ENCODE measurements at places on chromosomes 6 and 20.

DNA sequence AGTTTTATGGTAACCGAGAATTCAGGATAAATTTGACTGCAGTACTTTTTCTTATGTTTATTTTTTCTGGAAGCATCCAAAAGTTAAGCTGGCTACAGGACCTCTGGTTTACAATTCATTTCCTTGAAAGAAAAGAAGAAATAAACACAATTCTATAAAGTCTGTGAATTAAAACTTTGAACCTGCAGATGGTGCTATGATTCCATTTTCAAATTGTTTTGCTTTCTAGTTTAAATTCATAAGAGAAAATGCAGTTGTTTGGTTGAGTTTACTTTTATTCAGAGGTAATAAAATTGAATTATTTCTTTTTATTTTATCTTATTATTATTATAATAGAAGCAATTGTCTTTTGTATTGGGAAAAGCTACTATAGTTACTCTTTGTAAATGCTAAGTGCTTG, 1.8 kb upstream of the VIP start:
- peak; percentile 0 for DNase-seq

GRCh38 chr6:133827766-133828165, 61.1 kb upstream of the TCF21 start:
- no peak for DNase-seq

DNA sequence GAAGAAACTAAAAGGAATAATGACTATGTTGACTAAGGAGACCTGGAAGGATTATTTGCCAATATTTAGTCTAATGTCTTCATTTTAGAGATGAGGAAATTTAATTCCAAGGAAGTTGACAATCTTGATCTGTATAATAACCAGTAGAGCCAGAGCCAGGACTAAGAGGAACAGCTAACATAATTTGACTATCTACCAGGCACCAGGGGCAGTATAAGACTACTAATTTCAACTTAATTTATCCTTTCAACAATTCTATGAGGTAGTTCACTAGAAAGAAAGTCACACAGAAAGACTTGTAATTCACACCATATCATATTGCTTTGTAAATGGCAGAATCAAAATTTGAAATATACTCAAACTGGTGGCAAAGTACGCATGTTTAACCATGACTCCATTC, 273.0 kb upstream of the STXBP5 start:
- no peak for DNase-seq

DNA sequence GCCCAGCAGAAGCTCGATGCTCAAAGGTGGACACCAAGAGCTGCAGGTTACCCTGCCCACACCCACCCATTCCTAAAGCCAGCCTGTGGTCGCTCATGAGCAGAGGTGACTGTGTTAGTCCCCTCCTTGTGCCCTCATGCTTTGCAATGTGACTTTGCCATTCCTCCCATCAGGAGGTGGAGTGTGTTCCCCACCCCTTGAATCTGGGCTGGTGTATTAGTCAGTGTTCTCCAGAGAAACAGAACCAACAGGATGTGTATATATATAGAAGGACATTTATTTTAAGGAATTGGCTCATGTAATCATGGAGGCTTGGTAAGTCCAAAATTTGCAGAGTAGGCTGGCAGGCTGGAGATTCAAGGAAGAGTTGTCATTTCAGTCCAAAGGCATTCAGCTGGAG, 54.4 kb upstream of the RNF24 start:
- DNase-seq, result no peak

DNA sequence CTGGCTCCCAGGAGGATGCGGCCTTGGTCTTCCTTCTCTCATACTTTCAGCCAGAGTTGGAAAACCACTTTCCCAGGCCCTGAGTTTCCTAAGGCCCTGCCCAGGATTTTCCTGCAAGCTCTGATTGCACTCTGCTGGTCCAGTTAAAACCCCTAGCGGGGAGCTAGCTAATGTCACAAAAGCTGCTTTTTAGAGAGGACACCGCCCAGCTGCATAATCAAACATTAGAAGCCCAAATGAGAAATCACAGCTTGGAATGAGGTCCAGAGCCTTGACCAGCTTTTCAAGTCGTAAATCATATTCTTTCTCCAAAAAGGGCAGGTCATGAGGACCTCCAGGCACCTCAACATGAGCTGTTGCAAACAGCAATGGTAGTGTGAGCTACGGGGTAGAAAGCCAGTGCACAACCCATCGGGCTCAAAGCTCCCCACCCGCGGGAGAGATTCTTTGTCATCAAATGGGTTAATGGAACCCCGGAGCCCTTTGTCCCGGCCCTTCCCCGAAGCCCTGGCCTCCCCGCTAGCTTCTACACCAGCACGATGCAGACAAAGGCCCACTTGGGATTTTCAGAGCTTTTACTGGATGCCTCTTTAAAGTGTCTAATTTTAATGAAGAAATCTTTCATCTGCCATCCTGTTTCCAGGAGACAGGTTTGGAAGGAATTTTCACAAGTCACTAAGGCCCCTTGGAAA, 134.0 kb downstream of the SCML4 start:
- DNase-seq, result no peak

DNA sequence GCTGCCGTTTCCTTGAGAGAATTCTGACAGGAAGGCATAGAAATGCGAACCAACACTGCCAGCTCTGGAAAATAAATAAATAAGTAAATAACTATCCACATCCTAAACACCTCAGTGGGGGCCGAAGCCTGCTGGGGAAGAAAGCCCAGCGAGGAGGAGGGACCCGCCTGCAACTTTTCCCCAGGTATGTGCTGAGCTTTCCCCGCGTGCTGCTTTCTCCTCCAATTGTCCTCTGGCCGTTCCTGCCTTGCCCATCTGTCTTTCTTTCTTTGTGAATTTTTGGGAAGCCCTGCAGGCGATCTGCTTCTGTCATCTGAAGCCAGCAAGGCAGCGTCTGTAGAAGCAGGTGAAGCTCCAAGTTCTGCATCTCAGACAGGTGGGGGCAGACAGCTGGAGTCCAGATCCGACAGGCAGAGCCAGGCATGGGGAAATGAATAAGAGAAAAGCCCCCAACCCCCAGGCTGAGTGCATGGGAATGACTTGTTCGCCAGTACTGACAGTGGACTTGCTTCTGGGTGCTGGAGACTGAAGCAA, 49.2 kb upstream of the IL17A start:
- no peak for DNase-seq

- no peak for DNase-seq
These were observed 8.1 kb upstream of the DDR1 start for GRCh38 chr6:30876039-30876730.

- no peak for DNase-seq
These were observed 176.1 kb upstream of the HDDC2 start for GRCh38 chr6:125477844-125478243.

GRCh38 chr6:143215771-143216170, 155.1 kb downstream of the AIG1 start:
- DNase-seq, result no peak

DNA sequence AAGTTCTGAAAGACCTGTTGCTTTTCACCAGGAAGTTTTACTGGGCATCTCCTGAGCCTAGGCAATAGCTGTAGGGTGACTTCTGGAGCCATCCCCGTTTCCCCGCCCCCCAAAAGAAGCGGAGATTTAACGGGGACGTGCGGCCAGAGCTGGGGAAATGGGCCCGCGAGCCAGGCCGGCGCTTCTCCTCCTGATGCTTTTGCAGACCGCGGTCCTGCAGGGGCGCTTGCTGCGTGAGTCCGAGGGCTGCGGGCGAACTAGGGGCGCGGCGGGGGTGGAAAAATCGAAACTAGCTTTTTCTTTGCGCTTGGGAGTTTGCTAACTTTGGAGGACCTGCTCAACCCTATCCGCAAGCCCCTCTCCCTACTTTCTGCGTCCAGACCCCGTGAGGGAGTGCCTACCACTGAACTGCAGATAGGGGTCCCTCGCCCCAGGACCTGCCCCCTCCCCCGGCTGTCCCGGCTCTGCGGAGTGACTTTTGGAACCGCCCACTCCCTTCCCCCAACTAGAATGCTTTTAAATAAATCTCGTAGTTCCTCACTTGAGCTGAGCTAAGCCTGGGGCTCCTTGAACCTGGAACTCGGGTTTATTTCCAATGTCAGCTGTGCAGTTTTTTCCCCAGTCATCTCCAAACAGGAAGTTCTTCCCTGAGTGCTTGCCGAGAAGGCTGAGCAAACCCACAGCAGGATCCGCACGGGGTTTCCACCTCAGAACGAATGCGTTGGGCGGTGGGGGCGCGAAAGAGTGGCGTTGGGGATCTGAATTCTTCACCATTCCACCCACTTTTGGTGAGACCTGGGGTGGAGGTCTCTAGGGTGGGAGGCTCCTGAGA, at the start of gene HFE:
TSS of gene HFE (plus strand) at position 146 of the 832 bp plus-strand sequence. CDS start at position 158, 12 bp downstream.
- DNase-seq, result peak; percentile 38

DNA sequence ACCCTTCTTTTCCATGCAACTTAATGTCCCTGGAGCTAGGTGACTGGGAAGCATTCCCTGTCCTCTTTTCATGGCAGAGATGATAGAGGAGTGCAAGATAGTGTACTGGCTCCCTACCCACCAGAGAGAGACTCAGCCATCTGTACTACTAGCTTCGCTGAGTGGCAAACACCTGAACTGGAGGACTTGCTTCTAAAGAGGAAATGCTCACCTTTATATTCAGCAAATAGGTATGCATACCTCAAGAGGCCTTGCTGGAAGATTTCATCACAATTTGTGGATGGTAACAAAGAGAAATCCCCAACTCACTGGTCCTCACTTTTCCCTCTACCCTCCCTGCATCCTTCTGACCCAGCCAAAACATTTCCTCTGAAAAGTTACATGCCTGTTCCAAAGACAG, 124.1 kb downstream of the FOXA2 start:
- no peak for DNase-seq

DNA sequence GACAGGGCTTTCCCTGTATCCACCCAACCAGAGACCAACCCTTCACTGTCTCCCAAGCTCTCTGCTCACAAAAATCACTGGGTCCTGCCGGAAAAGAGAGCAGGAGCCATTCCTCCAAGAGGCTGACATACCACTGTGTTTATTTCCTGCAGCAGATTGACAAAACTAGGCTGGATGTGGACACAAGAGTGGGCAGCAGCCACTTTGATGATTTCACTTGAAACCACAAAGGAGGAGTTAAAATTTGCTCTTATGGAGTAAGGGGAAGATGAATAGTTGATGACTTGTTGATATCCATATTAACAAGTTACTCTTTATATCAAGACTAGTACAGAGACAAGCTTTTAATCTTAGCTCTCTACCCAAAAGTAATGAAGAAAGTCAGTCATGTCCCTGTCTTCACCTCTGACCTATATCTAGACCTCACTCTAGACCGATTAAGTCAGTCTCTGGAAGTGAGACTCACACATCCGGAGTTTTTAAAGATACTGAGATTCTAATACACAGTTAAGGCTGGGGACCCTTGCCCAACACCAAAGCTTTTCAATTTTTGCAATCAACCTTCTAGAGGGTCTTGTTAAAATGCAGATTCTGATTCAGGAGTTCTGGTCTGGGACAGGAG, 73.8 kb downstream of the SCML4 start:
- DNase-seq, result no peak

GRCh38 chr6:164507206-164507940, 802.0 kb downstream of the C6orf118 start:
- DNase-seq, result no peak

DNA sequence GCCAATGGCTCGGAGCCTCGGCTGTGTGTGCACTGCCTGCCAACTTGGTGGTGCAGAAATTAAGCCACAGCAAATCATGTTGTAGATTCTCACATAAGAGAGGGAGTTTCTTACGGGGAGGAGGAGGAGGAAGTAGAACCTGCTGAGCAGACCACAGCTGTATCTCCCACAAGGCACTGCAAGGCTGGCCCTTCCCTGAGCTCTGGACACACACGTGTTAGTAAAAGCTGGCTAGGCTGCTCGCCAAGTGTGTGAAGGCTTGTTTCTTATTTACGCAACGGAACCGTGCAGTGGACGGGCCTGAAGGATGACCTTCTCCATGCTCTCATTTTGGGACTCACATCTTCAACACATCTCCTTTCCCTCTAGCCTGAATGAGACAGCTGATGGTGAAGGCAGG, 15.7 kb upstream of the QKI start:
- DNase-seq, result no peak

GRCh38 chr6:141169419-141169818, 963.3 kb upstream of the GJE1 start:
- DNase-seq, result no peak

DNA sequence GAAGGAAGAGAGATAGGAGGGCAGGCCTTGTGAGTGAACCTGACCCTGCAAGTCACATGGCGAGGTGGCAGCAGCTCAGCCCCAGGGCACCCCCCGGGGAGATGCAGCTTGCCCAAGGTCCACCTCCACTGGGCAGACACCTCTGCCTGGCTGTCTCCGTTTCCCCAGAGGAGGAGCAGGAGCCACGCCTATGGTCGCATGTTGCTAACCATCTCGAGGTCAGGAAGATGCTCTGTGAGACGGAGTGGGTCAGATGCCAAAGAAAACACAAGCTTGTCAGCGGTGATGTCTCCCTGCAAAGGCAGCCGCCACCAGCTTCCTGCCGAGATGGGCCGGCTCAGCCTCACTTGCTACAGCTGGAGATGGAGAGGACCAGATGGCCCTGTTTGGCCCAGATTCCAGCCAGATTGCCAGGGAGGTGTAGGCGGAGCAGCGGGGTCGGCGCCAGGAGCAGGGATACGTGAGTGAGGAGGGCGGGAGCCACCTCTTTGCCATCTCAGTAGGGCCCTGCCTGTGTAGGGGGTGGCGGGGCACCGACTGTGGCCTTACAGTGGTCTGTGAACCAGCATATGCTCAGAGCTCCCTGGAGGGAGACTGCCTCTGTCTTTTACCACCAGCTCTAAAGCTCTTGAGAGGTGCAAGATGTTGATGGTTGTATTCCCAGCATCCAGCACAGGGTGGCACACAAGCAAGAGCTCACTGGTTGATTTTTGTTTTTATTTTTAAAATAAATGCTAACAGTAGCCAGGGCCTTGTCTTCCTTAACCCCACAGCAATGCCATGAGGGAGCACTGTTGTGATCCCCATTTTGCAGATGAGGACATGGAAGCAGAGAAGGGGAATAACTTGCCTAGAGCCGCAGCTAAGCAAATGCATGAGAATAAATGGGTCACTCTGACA, 42.9 kb upstream of the FAM83D start:
- DNase-seq, result peak; percentile 61

DNA sequence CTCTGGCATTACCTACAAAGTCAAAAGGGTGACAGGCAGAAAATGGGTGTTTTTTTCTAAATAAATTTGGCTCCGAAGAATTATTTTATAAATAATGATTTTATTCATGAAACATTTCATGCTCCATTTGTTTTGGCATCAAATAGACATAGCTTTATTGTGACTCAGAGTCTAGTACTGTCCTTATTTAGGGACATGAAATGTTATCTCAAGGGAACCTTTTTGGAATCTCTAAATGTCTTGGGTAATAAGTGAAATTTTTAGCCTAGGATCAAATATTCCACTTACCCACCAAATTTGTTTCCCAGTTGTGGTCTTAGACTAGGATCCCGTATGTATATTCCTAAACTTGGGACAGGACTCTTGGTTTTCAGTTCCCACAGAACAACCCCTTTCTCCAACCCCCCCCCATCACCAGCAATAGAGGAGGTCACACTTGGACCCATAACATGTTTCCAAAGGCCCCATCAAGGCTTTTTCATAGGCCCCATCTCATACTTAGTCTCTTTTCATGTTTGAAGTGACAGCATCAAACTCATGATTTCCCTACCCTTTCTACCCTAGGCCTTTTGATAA, 81.8 kb downstream of the JAG1 start:
- no peak for DNase-seq

- no peak for DNase-seq
These were observed 1.1 kb upstream of the MMP24OS start for GRCh38 chr20:35279040-35279439.

Data from NCI-H2081 (cell line).